AG04450 (cell line): ENCODE measurements at places on chromosomes 11 and 22.
A peak's percentile ranks its signal among the peaks of the same experiment; 100 is the strongest.

GRCh38 chr11:72138821-72139390, 3.4 kb downstream of the FOLR3 start:
- no peak for DNase-seq

GRCh38 chr22:22408731-22409696, 99.5 kb downstream of the ZNF280B start:
- no peak for DNase-seq

DNA sequence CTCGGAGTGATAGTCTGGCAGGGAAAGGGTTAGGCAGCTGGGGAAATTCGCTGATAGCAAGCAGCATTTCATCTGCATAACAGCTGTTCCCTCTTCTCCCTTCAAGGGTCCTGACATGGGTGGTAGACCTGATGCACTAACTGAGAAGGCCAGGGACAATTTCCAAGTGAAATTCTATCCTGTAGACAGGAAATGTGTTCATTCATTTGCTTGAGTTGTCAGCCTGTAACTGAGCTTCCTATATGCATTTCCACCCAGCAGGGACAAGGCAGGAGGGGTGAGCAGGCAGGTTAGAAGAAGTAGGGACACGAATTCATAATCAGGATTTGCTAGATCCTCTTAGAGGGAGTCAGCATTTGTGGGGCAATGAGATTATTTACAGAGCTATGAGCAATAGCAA, 154.3 kb upstream of the NCAM1 start:
- no peak for DNase-seq

- no peak for DNase-seq
These were observed 785 bp downstream of the OTUB1 start for GRCh38 chr11:63986932-63987513.

DNA sequence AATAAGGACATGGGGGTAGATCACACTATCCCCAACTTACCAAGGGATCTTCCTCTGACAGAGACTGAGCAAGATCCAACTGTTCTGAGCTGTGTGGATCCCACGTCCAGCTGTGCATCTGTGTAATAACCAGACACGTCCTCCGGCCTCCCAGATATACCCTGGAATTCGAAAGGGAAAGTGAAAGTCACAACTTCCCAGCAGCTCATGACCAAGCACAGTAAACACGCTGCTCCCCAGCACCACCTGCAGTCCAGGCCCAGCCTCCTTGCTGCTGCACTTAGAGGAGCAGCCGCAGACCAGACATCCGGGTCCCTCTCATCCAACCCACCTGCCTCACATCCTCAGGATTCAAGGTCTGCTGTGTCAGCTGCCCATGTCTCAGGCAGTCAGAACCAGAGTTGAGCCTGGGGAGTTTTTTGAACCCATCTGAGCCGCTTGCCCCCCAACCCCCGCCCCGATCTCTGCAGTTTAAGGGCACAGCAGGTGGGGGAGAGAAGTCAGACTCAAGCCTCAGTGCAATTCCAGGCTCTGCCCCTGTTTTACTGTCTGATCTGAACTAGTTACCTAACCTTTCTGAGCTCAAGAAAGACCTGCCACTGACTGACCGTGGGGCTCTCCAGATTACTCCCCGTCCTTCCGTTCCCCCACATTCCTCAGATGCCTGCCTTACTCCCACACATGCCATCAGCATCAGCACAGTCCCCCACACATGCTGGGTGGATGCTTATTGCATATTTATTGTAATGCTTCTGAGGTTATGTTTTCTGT, at the start of gene APOL2:
Gene APOL2 (minus strand): TSS at position 127 of the 771 bp plus-strand sequence. CDS start 6,365 bp downstream, outside the sequence.
- peak; percentile 83 for DNase-seq

DNA sequence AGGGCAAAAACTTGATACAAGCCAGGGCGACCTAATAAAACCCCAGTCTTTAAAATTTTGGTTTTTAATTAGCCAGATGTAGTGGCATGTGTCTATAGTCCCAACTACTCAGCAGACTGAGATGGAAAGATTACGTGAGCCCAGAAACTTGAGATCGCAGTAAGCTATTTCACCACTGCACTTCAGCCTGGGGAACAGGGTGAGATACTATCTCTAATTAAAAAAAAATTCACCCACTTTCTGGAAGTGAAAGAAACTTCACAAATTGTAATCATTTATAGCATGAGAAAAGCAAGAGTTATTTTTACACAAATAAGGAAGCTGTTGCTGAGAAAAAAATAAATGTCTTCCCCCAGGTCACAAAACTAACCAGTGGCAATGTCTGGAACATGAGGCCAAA, 882 bp upstream of the GLYATL2 start:
- no peak for DNase-seq

- no peak for DNase-seq
These were observed 252.3 kb downstream of the TBC1D22A start for GRCh38 chr22:47014636-47015345.

- no peak for DNase-seq
These were observed 7.9 kb upstream of the CEP295 start for GRCh38 chr11:93653571-93653970.

GRCh38 chr11:7749456-7749855, 43.2 kb upstream of the OVCH2 start:
- DNase-seq = no peak

DNA sequence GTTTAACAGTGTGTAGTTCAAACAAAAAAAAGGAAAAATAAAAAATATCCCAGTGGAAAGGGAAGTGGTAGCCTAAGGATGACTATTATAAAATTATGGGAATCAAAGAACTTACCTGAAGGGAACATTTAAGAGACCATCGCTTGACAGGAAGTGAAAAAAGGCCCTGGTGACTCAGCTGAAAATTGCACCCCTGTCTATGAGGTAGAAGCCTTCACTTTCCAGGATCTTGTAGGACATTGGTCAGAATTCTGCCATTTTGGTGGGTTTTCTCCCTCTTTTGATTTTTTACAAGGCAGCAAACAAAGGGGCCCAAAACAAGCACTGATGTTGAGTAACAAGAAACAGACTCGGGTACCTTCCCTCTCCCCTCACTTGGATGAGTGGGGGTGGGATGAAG, 15.6 kb downstream of the DDX17 start:
- no peak for DNase-seq

GRCh38 chr22:19548964-19549363, 24.8 kb upstream of the CLDN5 start:
- no peak for DNase-seq

- no peak for DNase-seq
These were observed 379.2 kb downstream of the SHANK2 start for GRCh38 chr11:70872955-70873735.

DNA sequence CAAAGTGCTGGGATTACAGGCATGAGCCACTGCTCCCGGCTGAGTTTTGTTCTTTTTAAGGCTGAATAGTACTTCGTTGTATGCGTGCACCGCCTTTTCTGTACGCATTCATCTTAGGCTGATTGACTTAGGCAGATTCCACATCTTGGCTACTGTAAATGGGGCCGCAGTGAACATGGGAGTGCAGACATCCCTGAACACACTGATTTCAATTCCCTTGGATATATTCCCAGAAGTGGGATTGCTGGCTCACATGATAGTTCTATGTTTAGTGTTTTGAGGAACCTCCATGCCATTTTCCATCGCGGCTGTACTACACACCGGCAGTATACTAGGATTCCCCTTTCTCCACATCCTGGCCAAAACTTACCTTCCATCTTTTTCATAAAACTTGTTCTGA, 10.4 kb upstream of the ZNF74 start:
- DNase-seq = no peak

GRCh38 chr11:34029176-34029575, 22.4 kb upstream of the CAPRIN1 start:
- DNase-seq = no peak

DNA sequence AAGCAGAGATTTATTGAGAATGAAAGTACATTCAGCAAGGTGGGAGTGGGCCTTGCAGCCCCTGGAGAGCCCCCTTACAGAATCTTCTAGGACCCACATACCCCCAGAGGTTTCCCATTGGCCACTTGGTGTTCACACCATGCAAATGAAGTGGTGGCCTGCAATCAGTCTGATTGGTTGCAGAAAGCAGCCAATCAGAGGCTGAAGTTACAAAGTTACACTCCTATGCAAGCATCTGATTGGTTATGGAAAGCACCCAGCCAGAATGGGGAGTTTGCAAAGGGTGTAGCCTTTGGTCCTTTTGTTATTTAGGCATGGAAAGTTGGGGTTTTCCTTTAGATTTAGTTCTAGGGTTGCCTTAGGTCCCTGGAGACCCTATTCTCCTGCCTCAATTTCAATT, 34.9 kb downstream of the UVRAG start:
- no peak for DNase-seq

DNA sequence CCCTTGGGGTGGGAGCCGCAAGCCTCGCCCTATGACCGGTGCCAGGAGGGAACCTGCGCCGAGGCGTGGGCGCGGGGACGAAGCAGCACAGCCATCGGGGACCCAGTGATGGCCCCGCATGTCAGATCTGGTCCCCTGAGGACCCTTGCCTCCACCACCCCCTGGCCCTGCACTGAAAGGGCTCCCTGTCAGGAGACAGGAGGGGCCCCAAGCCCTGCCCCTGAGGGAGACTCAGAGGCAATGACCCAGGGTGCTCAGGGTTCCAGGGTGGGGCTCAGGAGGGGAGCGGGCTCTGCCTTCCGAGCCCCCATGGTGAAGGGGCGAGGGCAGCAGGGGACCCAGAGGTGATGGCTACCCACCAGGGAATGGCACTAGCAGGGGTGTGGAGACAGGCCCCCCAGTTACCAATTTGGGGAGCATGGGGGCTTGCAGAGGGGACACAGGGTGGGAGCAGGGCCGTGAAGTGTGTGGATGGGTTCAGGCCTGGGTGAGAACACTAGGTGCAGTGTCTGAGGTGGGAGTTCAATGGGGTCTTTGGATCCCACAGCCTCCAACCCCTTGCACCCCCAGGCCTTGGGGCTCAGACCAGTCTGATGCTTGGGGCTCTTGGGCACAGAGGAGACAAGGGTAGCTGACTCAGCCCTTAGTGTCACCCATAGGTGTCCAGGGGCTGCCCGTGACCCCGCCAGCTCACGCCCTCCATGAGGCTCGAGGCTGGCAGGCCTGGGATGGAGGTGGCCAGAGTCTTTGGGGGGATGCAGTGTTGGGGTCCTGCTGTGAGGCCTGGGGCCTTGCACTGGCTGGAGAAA, 499 bp downstream of the LRRC56 start:
- no peak for DNase-seq

DNA sequence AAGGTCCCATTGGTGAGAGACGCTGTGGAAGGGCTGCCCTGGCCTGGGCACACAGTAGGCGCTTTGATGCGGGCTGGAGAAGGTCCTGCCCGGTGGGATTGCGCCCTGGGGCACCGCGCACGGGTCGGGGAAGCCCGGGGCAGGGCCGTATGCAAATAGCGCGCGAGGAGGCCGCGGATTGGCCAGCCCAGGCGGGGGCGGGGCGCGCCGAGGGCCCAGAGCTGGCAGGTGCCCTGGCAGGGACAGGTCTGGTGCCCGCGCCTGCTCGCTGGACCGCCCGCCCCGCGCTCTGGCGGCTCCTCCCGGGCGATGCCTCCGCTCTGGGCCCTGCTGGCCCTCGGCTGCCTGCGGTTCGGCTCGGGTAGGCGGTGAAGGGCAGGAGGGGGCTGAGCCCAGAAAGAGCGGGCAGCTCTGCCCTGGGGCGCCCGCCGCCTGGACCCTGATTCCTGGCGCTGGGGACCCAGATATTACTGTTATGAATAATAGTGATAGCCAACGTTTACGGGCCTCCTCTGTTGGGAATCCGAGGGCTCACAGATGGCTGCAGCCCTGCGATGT, at the start of gene UPK3A:
Gene UPK3A (plus strand): TSS at position 245 of the 558 bp plus-strand sequence. CDS start 65 bp downstream, at position 310.
- DNase-seq = no peak

DNA sequence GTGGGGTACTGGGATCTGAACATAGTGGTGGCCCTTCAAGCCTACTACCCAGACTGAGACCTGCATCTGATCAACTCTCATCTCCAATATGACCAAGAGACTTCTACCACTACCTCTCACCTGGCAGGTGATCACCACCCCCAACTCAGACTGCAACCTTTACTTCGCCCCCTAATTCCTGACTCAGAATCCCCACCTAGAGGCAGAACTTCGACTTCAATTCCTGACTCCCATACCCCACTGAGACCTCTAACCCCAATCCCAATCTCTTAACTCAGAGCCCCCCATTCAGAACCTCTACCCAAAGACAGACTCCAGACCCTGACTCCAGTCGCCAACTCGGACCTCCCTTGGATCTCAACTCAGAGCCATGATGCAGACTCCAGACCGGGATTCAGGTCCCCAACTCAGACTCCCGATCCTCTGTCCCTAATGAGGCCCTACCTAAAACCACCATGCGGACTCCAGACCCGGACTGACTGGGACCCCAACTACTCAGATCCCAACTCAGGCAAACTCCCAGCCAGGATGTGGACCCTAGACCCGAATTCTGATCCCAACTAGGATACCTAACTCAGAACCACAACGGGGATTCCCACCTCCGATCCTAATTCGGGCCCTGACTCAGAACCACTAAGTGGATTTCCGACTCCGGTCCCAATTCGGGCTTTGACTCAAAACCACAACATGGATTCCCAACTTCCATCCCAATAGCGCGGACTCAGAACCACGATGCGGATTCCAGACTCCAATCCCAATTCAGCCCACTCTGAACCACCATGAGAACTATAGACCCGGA, 1.2 kb downstream of the KCNQ1OT1 start:
- DNase-seq = no peak

- no peak for DNase-seq
These were observed 743 bp downstream of the USP47 start for GRCh38 chr11:11842421-11843008.

DNA sequence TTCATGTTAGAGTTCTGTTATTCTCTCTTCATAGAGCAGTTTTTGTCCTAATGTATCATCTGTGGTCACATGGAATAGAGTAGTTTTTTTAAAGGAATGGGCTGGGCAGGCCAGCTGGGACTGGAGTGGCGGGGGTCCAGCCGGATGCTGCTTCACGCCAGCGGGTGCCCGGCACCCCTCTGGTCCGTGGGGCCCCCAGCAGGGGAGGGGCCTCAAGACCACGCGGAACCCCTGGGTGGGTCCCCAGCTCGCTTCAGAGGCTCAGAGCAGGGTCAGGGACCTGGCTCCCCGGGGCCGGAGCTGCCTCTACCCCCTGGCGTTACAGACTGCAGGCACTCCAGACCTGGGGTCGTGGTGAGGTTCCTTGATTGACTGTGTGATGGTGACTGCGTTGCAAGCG, 159.1 kb upstream of the HSD17B12 start:
- DNase-seq = no peak

- DNase-seq = no peak
These were observed 19.9 kb downstream of the IGHMBP2 start for GRCh38 chr11:68923614-68924013.

DNA sequence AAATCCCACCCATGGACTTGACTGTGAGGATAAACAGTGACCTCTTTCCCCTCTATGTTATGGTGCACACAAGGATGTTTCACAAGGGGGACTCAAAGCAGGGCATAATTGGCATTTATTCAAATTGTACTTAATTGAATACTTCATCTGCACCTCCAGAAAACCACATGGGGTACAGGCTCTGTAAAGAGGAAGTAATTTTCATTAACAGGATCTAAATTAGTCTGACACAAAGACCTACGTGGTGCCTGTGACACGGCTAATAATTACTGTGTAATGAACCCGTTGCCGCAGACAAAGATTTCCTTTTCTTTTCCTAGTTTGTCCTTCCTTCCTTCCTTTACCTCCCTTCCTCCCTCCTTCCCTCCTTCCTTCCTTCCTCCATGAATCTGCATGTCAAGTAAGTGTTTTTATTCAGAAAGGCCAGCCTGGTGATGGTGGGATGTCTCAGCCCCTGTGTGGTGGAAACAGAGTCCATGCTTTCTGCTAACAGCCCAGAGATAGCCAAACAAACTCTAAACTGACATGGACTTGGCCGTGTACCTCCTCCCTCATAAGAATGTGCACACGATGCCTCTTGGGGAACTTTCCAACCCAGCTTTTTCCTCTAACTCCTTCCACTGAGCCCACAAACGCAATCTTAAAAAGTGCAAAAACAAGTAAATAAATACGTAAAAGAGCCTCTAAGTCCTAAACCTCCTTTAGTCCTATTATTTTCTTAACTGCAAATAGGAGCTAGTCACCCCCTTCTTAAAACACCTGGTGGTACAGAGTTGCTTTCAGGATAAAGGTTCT, 118.8 kb downstream of the INSC start:
- no peak for DNase-seq
